ENCODE measurements at places on chromosomes 5 and 9.

- DNase-seq: no peak
Measured at GRCh38 chr9:7367726-7368125, 431.9 kb downstream of the DMAC1 start.

DNA sequence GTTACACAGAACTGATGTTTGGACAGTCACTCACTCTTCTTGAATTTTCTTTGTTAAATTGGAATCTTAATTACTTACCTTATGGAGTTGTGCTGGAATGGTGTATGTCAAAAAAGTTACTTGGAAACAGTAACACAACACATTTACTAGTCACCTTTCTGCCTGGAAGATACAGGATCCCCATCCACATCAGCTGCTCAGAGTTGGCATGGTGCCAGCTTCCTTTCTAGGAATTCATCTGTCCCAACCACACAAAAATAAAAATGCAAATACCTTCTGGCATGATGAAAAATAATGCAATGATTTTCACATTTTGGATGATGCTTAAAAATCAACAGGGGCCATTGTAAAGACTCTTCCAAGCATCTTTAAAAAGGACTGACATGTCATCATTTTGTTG is 341.5 kb downstream of the TMEM38B start:
- DNase-seq: no peak

DNA sequence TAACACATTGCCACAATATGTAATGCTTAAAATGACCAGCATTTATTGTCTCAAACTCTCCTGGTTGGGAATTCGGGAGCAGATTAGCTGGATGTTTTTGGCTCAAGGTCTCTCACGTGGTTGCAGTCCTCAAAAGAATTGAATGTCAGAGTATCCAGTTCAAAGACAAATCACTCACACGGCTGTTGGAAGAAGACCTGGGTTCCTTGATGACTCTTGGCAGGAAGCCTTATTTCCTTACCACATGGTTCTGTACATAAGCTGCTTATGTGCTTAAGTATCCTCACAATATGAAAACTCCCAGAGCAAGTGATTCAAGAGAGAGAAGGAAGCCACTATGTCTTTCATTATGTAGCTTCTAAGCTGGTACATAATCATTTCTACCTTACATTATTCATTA is 230.3 kb upstream of the PTPRD start:
- DNase-seq: no peak

- no peak for DNase-seq
Measured at GRCh38 chr9:94167376-94167890, 83.2 kb downstream of the PTPDC1 start.

DNA sequence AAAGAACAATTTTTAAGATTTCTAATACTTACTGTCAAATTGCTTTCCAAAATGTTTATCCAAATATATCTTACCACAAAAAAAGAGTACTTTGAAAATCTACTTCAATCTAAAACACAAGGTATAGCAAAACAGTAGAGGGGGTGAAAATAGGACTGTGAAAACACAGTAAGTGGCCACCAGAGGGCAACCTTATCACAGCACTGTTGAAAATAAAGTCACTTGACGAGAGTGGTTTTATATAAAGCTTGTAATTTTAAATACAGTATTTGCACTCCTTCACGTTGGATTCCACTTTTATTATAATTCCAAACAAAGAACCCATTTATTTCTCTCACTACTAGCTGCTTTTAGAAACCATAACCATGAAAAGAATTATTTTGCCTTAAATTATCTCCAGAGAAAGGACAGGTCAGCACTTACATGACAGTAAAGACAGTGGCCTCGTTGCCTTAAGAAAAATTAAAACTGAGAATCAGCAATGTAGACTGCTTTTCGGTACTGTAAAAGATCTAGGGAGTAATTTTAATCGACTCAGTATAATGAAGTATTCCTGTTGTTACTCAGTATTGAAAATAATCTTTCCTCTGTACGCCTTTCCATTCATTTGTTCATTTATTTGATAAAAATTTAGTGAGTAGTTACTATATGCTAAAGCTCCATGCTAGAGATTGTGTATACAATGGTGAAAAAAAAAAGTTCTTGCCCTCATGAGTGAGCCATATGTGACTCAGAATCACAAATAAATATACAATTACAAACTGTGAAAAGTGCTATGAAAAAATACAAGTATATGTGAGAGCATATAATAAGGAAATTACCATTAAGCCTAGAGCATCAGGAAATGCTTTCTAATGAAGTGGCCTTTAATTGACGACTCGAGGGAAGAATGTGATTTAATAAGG is 40.0 kb upstream of the CDK5RAP2 start:
- DNase-seq: peak; percentile 25

DNA sequence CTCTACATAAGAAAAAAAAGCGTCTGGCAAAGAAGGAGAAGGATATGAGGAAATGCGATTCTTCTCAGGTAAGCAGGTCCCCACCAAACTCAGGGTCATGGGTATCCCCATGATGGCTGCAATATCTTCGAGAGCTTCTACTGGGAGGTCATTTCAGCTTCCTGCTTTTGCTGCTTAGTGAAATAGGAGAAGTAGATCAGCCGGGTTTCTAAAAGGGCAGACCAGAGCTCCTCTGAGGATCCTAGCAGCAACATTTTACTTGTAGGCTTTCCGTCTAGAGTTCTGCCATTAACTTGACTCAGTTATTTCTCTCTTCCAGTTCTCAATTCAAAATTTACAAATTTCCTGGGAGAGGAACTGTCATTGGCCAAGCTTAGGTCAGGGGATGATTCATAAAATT is 134.7 kb downstream of the DPYSL3 start:
- no peak for DNase-seq

- no peak for DNase-seq
Measured at GRCh38 chr5:111859031-111859430, 102.0 kb upstream of the NREP start.

DNA sequence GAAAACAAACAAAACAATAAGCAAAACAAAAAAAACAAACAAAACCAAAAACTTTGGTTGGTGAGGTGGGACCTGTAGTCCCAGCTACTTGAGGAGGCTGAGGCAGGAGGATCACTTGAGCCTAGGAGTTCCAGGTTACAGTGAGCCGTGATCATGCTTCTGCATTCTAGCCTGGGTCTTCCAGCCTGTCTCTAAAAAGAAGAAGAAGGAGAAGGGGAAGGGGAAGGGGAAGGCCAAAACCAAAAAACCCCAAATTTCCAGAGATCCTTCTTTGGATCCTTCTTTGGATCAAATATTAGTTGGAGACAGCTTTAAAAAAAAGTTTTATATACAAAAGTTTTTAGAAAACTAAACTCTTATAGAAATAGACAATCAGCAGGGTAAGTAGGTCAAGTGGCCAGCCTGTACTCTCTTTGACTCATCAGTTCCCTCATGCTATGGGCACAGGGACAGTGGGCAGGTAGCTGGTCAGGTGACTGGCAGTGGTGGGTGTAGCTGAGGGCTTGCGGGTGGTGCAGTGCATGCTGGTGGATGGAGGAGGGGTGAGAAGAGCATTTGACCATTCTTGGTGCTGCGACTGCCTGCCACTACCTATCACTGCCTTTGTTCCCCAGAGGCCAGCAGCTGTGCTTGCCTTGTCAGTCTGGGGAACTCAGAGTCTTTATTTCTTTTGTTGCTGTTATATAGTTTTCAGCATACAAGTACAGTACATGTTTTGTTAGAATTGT is 12.6 kb downstream of the RCL1 start:
- no peak for DNase-seq

GRCh38 chr5:33272288-33272687 is 168.5 kb upstream of the TARS1 start:
- no peak for DNase-seq

GRCh38 chr9:74444369-74444768 is 52.8 kb upstream of the RORB start:
- no peak for DNase-seq

DNA sequence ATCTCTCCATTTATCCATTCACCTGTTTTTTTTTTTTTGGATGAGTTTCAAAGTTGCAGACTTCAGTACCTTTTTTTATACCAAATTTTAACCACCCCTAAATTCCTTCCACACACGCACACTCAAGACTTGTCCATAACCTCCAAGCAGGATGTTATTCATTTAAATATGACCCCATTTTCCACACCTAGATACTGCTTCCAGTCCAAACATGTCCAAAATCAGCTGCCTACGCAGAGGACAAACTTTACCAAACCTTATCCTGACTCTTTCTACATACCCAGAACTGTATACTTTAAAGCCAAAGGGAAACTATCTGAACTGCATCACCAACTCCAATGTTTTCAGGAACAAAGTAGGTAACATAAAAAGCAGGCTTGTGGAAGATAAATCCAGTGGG is 36.0 kb upstream of the FYB1 start:
- DNase-seq: no peak

DNA sequence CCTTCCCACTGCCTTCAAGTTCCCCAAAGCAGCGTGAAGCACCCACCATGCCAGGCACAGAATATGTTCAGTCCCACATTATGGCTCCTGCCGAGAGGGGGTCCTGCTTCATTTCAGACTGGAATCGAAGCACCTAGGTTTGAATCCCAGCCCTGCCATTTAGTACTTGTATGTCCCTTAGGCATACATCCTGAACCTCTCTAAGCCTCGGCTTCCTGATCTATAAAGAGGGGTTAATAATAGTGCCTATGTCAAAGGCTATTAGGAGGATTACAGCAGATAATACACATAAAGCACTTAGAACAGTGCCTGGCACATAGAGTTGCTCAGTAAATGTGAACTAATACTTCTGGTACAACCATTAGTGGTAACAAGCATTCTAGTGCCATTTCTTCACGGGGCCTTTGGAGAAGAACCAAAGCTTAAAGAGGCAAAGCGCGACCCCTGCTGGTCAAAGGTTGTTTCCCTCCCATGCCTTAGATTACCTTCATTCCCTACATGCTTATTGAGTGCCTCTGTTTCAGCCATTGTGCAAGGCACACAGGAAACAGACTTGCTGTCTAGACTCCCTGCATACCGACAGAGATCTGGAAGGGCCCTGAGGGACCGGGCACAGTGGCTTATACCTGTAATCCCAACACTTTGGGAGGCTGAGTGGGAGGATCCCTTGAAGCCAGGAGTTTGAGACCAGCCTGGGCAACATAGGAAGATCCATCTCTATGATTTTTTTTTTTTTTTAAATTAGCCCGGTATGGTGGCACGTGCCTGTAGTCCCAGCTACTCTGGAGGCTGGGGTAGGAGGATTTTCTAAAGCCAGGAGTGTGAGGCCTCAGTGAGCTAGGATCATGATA is 98.3 kb downstream of the PPARGC1B start:
- peak; percentile 71 for DNase-seq

- no peak for DNase-seq
Measured at GRCh38 chr5:103883143-103883542, 320.6 kb upstream of the NUDT12 start.

GRCh38 chr9:88749420-88749819 is 214.4 kb downstream of the NXNL2 start:
- DNase-seq: no peak

DNA sequence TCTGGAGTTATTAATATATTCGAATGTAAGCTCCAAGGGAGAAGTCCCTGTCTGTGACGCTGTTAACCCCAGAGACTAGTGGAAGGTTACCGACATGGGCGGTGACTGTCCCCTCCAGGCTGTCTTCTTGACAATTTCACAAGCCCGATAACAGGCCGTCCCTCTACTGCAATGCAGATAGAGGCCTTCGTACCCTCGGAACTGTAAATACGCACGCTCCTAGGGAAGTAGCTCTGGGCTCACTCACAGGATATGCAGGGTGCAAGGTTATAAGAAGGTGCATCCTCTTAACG is 680 bp upstream of the RFK start:
- peak; percentile 28 for DNase-seq

Data from stimulated activated CD8-positive, alpha-beta memory T cell treated with anti-CD3 and anti-CD28 coated beads, Interleukin-2, amount 100 ng/mL, for 1 hour (primary cell).